ENCODE measurements at places on chromosomes 2 and 18.
A peak's percentile ranks its signal among the peaks of the same experiment; 100 is the strongest.

DNA sequence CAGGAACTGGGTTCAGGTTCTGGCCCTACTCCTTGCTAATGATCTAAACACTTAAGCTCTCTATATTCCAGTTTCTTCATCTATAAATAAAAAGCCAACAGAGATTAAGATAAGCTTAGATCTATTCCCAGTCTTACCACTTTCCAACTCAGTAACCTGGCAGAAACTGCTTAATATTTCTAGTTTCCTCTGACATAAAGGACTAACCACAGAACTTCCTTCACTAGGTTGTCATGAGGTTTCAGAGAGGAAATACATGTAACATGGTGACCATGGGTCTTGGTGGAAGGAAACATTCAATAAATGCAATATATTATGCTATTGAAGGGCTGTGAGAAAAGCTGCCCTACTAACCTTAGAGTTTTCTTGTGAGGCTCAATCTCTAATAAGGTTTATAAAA is 114.4 kb upstream of the PDE1A start:
- no peak for DNase-seq

DNA sequence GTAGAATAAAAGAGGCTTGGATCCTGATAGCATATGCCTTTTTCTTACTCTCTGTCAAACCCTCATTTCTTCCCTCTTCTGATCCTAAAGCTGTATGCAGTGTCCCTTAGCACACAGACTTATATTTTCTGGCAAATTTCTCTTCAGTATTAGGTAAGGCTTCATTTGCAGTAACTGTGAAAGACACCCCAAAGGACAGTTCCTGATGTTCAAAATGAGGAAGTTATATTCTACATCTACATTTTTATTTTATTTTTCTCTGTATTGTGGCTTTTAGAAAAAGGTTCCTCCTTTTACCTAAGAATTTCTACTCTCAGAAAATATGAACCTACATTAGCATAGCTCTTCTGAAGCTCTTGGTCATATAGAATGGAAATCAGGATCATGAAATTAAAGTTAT is 261.7 kb downstream of the PDE11A start:
- no peak for DNase-seq

GRCh38 chr2:114085238-114085637 is 195.3 kb downstream of the ACTR3 start:
- no peak for DNase-seq

GRCh38 chr2:161965994-161966393 is 108.0 kb downstream of the DPP4 start:
- DNase-seq, result no peak

DNA sequence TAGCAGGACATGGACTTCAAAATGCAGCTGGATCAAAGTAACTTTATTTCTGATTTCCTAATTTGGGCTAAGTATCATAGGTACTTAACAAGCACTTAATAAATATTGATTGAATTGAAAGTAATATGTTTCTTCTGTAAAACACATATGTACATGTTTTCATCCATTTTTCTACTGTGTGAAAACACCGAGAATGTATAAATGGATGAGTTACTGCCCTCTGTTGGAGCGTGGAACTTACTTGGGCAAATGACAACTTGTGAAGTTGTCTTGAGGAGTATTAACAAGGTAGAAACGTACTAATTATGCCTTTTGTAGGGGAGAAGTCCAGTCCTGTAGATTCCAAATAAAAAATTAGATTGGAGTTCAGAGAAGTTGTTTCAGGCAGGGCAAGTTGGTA is 87.2 kb downstream of the PHLPP1 start:
- no peak for DNase-seq

- no peak for DNase-seq
Measured at GRCh38 chr2:60629801-60630385, 76.4 kb upstream of the BCL11A start.

DNA sequence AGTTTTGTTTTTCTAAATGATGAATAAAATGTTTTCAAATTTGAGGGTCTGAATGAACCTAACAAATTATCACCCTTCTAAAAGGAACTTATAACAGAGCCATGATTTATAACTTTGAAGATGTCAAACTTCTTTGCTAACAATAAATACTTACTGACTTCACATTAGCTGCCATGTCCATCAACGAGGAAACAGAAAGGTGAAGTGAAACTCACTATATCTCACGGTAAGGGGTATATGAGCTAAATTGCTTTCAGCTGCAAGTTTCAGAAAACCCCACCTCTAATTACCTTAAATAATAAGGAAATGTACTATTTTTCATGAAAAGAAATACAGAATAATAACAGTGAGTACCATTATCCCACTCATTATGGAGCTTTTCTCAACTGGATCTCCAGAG is 350.8 kb upstream of the NT5C1B start:
- no peak for DNase-seq

DNA sequence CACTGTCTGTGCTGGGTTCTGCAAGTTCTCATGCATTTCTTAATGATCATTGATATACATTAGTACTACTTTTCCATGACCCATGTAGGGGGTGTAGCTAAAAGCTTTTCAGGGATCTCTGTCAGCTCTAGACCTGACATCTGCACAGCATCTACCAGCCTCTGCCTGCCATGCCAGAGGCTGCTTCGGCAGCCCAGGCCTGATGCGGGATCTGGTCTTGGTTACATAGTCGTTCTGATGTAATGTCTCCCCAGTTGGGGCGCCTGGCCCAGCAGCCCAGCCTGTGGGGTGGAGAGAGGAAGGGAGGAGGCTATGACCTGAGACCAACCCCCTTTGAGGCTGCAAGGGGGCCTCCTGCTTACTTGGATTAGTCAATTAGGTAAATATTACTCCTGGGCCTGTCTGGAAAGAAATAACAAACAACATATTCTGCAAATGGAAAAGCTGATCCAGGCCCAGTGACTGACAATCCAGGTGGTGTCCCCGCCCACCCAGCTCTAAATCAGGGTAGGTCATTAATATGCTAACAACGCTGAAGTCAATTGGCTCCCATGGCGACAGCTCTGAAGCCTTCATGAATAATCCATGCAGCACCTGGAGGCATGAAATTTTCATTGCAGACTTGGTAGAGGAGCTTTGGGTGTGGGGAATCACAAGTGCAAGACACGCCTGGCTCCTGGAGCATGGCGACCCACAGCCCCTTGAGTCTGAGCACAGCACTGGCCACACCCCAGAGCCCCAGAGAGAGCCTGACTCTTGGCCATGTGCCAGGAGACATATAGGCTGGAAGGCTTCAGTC is 575.3 kb downstream of the CMPK2 start:
- no peak for DNase-seq

DNA sequence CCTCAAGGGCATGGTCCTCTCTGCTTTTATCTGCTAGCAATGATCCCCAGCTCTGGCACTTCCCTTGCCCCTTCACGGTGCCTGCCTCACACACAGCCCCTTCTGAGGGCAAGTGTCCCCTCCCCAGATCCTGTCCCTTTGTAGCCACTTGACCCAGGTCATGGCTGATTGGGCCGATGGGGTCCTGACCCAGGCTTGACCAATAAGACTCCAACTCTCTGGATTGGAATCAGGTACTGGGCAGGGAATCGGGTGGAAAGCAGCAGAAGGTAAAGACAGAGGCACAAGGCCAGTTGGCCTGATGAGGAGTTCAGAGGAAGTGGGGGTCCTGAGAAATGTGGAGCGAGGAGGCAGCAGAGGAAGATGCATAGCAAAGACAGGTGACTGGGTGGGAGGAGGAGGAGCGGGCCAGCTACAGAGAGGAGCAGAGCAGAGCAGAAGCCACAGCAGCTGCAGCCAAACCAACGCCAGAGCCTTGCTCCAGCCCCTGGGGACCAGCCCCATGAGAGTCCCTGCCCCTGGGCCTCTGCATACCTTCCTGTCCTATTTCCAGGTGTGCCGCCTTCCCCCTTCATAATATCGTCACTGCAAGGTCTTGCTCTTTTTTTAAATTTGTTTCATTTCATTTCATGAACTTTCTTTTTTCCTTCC is 39.1 kb downstream of the CAPN13 start:
- DNase-seq, result no peak

DNA sequence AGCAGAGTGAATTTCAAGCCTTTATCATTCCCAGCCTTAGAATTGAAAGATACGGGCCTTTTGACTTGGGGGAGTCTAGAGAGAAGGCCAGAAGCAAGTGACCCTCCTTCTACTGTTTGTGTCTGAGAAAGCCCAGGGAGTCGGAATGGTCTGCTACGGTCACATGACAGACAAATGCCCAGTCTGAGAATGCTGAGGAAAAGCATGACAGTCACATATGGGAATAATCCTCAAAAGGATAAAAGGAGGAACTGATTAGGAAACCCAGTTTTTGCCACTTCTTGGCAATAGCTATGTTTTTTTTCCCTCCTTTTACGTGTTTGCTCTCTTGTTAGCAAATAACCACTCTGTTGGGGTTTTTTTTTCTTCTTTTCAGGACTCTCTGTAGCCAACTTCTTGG is 38.1 kb upstream of the HNRNPA3 start:
- no peak for DNase-seq

- DNase-seq, result no peak
Measured at GRCh38 chr2:191927319-191927867, 80.5 kb upstream of the CAVIN2 start.

GRCh38 chr2:75012080-75012479 is 53.6 kb downstream of the POLE4 start:
- no peak for DNase-seq

GRCh38 chr2:143994961-143995360 is 525.0 kb downstream of the ZEB2 start:
- DNase-seq, result no peak

- DNase-seq, result no peak
Measured at GRCh38 chr2:184756885-184757284, 158.6 kb downstream of the ZNF804A start.

DNA sequence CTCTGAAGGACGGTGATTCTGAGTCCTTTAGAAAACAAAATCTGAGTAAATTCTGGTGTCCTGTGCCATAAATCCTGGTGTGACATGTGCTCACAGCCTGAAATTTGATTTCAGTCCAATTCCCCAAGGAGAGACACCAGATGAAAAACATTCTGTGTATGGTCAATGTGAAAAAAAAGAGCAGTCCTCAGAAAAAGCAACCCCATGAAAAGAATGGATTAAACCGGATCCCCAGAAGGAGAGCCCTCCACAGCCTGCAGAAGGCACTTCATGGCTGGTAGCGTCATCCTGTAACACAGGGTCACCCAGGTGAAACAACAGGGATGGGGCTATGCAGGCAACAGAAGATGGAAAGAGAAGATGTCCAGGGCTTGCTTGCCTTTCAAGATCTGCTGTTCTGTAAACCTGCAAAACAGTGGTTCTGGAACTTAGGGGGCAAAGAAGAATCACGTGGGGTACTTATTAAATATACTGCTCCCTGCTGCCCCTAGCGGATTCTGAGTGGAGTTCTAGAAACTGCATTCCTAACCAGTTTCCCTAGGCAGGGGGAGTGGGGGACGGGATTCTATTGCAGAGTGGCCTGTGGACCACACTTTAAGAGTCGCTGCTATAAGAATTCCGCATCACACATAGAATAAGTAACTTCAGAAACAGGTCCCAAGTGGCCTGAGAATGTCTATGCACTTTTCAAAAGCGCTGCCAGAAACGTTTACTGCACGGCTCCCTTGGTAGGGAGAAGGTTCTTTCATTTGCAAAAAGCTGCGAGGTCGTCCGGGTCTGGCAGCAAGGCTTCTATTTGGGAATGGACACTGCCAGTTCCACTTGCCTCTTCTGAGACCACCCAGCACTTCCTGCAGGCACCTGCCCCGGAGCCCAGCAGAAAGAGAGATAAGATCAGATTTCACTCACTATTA is 118.9 kb upstream of the ARL5A start:
- DNase-seq, result peak; percentile 1

GRCh38 chr2:234272069-234272850 is 221.8 kb downstream of the SPP2 start:
- no peak for DNase-seq

GRCh38 chr2:205752296-205752820 is 70.1 kb downstream of the NRP2 start:
- DNase-seq, result no peak

- DNase-seq, result no peak
Measured at GRCh38 chr2:100017633-100018032, 124.8 kb downstream of the AFF3 start.

GRCh38 chr2:212361174-212361756 is 177.3 kb downstream of the ERBB4 start:
- no peak for DNase-seq

- DNase-seq, result no peak
Measured at GRCh38 chr2:56713161-56713676, 529.4 kb downstream of the CCDC85A start.

DNA sequence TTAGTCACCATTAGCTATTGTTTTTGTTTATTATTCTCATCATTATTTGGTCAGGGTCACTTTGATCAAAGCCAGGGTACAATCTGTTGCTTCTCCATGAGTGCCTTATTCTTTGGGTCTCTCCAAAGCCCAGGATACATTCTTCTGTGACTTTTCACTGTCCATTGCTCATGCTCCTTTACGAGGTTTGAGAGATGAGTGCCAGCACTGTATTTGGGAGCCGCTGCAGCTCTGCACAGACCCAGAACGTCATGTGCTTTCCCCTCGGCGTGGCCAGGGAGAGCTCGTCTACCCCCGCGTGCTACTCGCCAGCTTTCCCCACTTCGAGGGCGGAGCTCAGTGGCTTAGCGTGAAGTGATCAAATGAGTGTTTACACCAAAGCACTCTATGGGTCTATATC is 123.7 kb downstream of the COL6A3 start:
- no peak for DNase-seq

GRCh38 chr2:169797601-169798000 is 1.1 kb upstream of the SSB start:
- no peak for DNase-seq

GRCh38 chr2:232038251-232038880 is 76.9 kb downstream of the DIS3L2 start:
- DNase-seq, result no peak

DNA sequence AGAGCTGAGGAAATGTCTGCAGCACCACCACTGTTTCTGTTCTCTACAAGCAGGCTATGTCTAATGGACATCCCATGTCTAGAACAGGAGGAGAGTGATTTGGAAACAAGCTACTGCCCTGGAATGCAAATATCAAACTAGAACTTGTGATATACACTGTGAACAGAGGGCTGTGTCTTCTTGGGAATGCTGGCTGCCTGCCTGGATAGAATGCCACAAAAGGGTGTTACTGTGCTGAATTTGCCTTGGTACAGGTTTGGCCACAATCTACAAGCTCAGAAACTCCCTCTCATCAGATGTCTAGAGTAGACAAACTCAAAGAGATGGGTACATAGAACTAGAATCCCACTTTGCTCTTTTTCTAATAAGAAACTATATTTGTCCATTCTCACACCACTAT is 170.5 kb downstream of the NYAP2 start:
- no peak for DNase-seq
